Small intestine (tissue), 16 donors: ENCODE measurements at places on chromosomes 4 and X. TPM values are rescaled to one million over a fixed set of nuclear protein-coding genes. Genes with fewer than 3 reads are reported as not detected.

DNA sequence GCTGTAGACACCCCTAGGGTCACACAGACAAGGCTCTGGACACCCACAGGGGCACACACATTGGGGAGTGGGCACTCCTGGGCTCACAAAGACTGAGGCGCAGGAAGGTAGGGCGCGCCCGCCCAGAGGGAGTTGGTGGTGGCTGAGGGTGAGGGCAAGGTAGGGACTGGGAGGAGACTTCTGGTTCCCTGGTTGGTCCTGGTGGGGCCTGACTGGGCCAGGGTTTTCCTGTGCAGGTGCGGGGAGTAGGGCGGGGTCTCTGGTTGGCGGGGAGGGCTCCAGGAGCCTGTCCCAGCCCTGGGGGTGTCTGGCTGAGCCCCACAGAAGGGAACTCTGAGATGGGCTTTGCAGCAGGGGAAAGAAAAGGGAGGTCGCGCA lies 6.7 kb upstream of the WAS start:
- H3K27ac ChIP-seq: peak overlapping the region; percentile 83
- H3K4me1 ChIP-seq: no peaks in the 10 kb centered on the region
- peak; percentile 25 for DNase-seq
- peak overlapping the region; percentile 56 for H3K4me3 ChIP-seq
- H3K36me3 ChIP-seq: no peaks in the 10 kb centered on the region

- no peak overlapping the region for H3K4me3 ChIP-seq
- H3K27me3 ChIP-seq: no peaks in the 10 kb centered on the region
- H3K27ac ChIP-seq: no peak overlapping the region
- no peaks in the 10 kb centered on the region for H3K36me3 ChIP-seq
These were observed 124.2 kb upstream of the MBNL3 start for GRCh38 chrX:132612821-132613564.

- no peak for DNase-seq
- H3K27me3 ChIP-seq: no peaks in the 10 kb centered on the region
- no peak overlapping the region for H3K27ac ChIP-seq
- H3K36me3 ChIP-seq: no peaks in the 10 kb centered on the region
- H3K4me1 ChIP-seq: no peaks in the 10 kb centered on the region
These were observed 16.1 kb downstream of the FAM120C start for GRCh38 chrX:54166915-54167314.

- no peaks in the 10 kb centered on the region for H3K36me3 ChIP-seq
- H3K27ac ChIP-seq: no peak overlapping the region
- no peak overlapping the region for H3K4me3 ChIP-seq
- peaks cover 36% of the 10 kb centered on the region for H3K27me3 ChIP-seq
- H3K4me1 ChIP-seq: no peaks in the 10 kb centered on the region
- DNase-seq: no peak
These were observed 687 bp upstream of the GRIA2 start for GRCh38 chr4:157219711-157220370.

DNA sequence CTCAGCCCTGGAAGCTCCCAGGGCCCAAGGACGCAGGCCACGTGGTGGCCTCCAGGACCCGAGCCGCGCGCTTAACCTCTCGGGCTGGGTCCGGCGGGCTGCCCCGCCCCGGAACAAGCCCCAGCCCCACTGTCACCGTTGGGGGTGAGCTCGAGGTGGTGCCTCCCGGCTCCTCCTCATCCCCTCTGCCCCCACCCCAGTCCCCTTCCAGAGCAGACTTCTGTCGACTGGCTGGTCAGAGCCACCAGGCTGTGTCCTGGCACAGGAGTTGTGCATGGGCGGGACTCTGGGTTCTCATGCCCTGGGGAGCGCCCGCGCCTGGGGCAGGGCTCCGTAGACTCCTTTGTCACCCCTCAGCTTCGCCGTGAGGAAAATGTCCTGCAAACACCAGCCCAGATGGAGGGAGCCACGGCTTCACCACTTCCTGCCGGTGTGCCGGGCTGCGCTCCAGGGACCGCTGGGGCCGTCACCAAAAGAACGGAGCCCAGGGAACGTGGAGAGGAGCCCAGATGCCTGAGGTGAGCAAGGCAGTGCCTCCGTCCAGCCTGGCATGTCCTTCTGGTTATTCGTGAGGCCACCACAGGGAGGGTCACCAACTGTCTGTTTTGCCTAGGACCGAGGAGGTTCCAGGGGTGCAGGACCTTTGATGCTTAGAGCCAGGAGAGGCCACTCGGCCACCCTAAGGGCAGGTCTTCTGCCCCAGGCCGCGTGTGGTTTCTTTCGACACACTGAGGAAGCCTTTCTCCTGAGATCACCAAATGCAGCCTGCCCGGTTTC lies 7.1 kb upstream of the RGS12 start:
- H3K4me1 ChIP-seq: no peaks in the 10 kb centered on the region
- H3K27me3 ChIP-seq: peaks cover 3% of the 10 kb centered on the region
- H3K4me3 ChIP-seq: no peak overlapping the region
- DNase-seq: no peak
- no peaks in the 10 kb centered on the region for H3K36me3 ChIP-seq

- H3K36me3 ChIP-seq: no peaks in the 10 kb centered on the region
- no peaks in the 10 kb centered on the region for H3K27me3 ChIP-seq
- no peak for DNase-seq
These were observed 402.2 kb upstream of the AADAT start for GRCh38 chr4:170491981-170492380.

GRCh38 chr4:47010912-47011446 lies 17.6 kb upstream of the GABRA4 start:
- peak; percentile 59 for DNase-seq
- H3K27me3 ChIP-seq: no peaks in the 10 kb centered on the region
- H3K36me3 ChIP-seq: no peaks in the 10 kb centered on the region
- H3K4me3 ChIP-seq: no peak overlapping the region

GRCh38 chr4:182600093-182600492 lies 317.1 kb downstream of the DCTD start:
- no peaks in the 10 kb centered on the region for H3K4me1 ChIP-seq
- H3K27me3 ChIP-seq: no peaks in the 10 kb centered on the region
- DNase-seq: no peak
- H3K4me3 ChIP-seq: no peak overlapping the region

GRCh38 chr4:74632634-74633033 lies 161.7 kb downstream of the BTC start:
- no peak overlapping the region for H3K4me3 ChIP-seq
- no peak for DNase-seq
- no peaks in the 10 kb centered on the region for H3K27me3 ChIP-seq
- H3K4me1 ChIP-seq: peaks cover 3% of the 10 kb centered on the region

- H3K4me1 ChIP-seq: no peaks in the 10 kb centered on the region
- no peak overlapping the region for H3K27ac ChIP-seq
- no peak for DNase-seq
- H3K4me3 ChIP-seq: no peak overlapping the region
- H3K36me3 ChIP-seq: no peaks in the 10 kb centered on the region
These were observed 57.0 kb upstream of the MXD4 start for GRCh38 chr4:2318885-2319284.

DNA sequence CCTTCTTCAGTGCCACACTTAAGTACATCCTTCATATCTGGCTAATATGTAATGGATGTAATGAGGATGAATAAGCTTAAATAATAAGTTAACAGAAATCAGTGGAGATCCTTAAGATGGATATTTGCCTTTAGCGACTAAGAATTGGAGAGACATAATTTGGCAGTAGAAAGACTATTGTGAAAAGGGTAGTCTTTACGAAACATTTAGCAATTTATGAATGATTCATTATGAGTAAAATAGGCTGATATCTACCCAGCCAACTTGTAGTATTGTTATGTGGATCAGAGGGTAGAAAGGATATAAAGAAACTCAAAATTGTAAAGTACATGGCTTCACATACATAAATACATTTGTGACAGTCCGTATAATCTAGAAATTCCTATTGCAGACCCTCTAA lies 2371.8 kb downstream of the PCDH7 start:
- no peaks in the 10 kb centered on the region for H3K36me3 ChIP-seq
- no peak overlapping the region for H3K4me3 ChIP-seq
- H3K27me3 ChIP-seq: no peaks in the 10 kb centered on the region
- no peaks in the 10 kb centered on the region for H3K4me1 ChIP-seq
- no peak for DNase-seq
- H3K27ac ChIP-seq: no peak overlapping the region

GRCh38 chr4:122710434-122711308 lies 21.8 kb upstream of the BBS12 start:
- H3K4me3 ChIP-seq: no peak overlapping the region
- H3K27me3 ChIP-seq: peaks cover 6% of the 10 kb centered on the region
- DNase-seq: no peak
- H3K4me1 ChIP-seq: no peaks in the 10 kb centered on the region
- H3K27ac ChIP-seq: no peak overlapping the region

DNA sequence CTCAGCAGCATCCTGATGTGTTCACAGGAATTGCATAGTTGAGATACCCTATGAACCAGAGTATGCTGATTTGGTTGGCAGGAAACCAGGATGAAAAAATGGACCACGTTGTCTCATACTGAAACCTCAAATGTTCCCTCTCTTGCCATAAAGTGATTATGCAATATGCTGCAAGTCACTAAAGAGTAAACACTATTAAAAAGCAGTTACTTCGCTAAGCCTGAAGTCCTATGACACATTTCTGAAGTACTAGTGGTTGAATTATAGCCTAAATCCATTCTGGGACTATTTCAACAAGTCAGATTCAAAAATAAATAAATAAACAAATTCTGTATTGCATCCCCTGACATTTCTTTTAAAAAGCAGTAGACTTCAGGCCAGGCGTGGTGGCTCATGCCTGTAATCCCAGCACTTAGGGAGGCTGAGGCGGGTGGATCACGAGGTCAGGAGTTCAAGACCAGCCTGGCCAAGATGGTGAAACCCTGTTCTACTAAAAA lies 106.0 kb upstream of the NAP1L5 start:
- H3K36me3 ChIP-seq: no peaks in the 10 kb centered on the region
- no peak overlapping the region for H3K27ac ChIP-seq
- H3K4me3 ChIP-seq: no peak overlapping the region
- peak; percentile 83 for DNase-seq

DNA sequence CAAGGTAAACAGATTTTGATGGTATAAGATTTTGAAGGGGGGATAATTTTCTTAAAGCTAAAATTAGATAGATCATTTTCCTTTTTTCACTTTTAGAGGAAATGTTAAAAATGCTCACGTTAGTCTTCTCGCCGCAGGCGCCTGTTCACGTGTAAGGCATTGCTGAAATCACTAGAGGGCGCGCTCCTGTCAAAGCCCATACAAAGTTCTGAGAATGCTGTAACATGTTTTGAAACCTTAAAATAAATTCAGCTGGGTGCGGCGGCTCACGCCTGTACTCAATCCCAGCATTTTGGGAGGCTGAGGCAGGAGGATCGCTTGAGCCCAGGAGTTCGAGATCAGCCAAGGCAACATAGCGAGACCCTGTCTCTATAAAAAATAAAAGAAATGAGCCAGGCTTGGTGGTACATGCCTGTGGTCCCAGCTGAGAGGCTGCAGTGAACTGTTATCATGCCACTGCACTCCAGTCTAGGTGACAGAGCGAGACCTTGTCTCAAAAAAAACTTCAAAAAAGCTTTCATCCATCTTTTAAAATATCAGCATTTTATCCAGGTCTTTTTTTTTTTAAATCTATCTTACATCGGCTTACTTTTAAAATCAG lies 138.0 kb downstream of the RBMX2 start:
- H3K27me3 ChIP-seq: no peaks in the 10 kb centered on the region
- H3K27ac ChIP-seq: no peak overlapping the region
- H3K36me3 ChIP-seq: no peaks in the 10 kb centered on the region

GRCh38 chr4:174928575-174929253 lies 10.6 kb downstream of the ADAM29 start:
- no peaks in the 10 kb centered on the region for H3K27me3 ChIP-seq
- DNase-seq: no peak
- no peak overlapping the region for H3K27ac ChIP-seq
- H3K36me3 ChIP-seq: no peaks in the 10 kb centered on the region
- no peaks in the 10 kb centered on the region for H3K4me1 ChIP-seq
- no peak overlapping the region for H3K4me3 ChIP-seq

GRCh38 chr4:38137080-38137479 lies 176.9 kb downstream of the PTTG2 start:
- no peak for DNase-seq
- H3K27ac ChIP-seq: no peak overlapping the region
- H3K36me3 ChIP-seq: peaks cover 43% of the 10 kb centered on the region
- peaks cover 35% of the 10 kb centered on the region for H3K4me1 ChIP-seq
- no peaks in the 10 kb centered on the region for H3K27me3 ChIP-seq

- H3K36me3 ChIP-seq: no peaks in the 10 kb centered on the region
- H3K4me3 ChIP-seq: no peak overlapping the region
- no peaks in the 10 kb centered on the region for H3K4me1 ChIP-seq
- H3K27ac ChIP-seq: no peak overlapping the region
- H3K27me3 ChIP-seq: no peaks in the 10 kb centered on the region
These were observed 94.9 kb upstream of the TECRL start for GRCh38 chr4:64503945-64504675.

GRCh38 chr4:75284831-75285230 lies 229.4 kb downstream of the RCHY1 start:
- no peak for DNase-seq
- H3K27me3 ChIP-seq: no peaks in the 10 kb centered on the region
- H3K4me3 ChIP-seq: no peak overlapping the region
- H3K36me3 ChIP-seq: no peaks in the 10 kb centered on the region

- H3K4me3 ChIP-seq: no peak overlapping the region
- H3K36me3 ChIP-seq: no peaks in the 10 kb centered on the region
- peak; percentile 24 for DNase-seq
- peak overlapping the region; percentile 35 for H3K27ac ChIP-seq
- H3K4me1 ChIP-seq: peaks cover 11% of the 10 kb centered on the region
These were observed 171.3 kb downstream of the PTTG2 start for GRCh38 chr4:38131371-38132091.

DNA sequence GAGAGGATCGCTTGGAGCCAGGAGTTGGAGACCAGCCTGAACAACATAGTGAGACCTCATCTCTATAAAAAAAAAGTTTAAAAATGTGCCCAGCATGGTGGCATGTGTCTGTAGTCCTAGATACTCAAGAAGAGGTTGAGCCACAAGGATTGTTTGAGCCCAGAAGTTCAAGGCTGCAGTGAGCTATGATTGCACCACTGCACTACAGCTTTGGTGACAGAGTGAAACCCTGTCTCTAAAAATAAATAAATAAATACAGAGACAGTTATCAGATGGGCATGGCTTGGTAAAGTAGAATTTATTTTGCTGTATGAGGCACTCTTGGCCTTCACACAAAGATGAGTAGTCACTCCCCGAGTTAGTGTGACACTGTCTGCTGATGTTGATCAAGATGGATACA lies 54.1 kb upstream of the SPRY1 start:
- no peak for DNase-seq
- H3K36me3 ChIP-seq: no peaks in the 10 kb centered on the region
- no peaks in the 10 kb centered on the region for H3K4me1 ChIP-seq
- H3K27me3 ChIP-seq: no peaks in the 10 kb centered on the region

The TGIF2LX gene
- not detected for polyA plus RNA-seq

The SSX2B gene
- not detected for polyA plus RNA-seq

The NRK gene
- polyA plus RNA-seq: not detected

The BGN gene
- 7.8 TPM for polyA plus RNA-seq

The RBM47 gene
- polyA plus RNA-seq: 49.5 TPM

The TASL gene
- not detected for polyA plus RNA-seq

The COL4A6 gene
- not detected for polyA plus RNA-seq

The VCX3A gene
- polyA plus RNA-seq: not detected

The PF4V1 gene
- polyA plus RNA-seq: not detected

The CPLX1 gene
- polyA plus RNA-seq: not detected

The DGAT2L6 gene
- not detected for polyA plus RNA-seq

The GABRE gene
- 47.6 TPM for polyA plus RNA-seq

The HMGB3 gene
- polyA plus RNA-seq: 42.0 TPM
